ENCODE measurements at places on chromosomes 4 and X.
A peak's percentile ranks its signal among the peaks of the same experiment; 100 is the strongest.

GRCh38 chr4:189204616-189205015 lies 736.1 kb upstream of the FRG1 start:
- DNase-seq, result no peak

- peak; percentile 29 for DNase-seq
Measured at GRCh38 chrX:15854080-15854655, 445 bp downstream of the AP1S2 start.

DNA sequence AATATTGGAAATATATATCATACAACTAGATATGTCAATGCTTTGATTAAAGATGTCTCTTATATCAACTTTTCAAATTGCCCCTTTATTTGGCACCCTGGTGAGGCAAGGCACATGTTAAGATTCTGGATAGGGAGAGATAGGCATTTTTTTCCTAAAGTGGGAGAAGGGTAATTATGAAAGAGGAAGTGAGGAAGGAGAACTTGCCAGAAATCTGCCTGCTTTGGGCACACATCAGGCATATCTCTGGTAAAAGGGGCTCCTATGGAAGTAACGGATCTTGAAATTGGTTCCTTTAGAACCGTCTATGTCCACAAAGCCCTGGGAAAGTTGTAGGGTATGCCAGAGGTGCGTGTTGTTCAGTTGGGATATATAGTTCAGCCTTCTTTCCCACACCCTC lies 5.7 kb downstream of the IL15 start:
- no peak for DNase-seq

- peak; percentile 15 for DNase-seq
Measured at GRCh38 chr4:4555916-4556315, 14.1 kb upstream of the STX18 start.

DNA sequence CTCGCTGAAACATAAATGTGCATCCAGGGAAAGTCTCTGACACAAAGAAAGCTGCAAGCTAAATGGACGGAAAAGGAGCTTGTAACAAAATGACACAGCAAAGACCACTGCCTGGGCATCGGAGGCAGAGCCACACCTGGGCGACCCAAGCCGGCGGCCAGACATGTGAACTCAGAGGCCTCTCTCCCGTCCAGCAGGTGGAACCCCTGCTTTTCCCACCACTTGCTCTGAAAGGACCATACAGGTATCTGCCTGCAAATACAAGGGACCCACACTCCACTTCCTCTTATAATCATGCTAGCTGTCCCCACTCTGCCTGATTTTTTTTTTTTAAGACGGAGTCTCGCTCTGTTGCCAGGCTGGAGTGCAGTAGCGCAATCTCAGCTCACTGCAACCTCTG lies 12.0 kb downstream of the CPLX1 start:
- no peak for DNase-seq

DNA sequence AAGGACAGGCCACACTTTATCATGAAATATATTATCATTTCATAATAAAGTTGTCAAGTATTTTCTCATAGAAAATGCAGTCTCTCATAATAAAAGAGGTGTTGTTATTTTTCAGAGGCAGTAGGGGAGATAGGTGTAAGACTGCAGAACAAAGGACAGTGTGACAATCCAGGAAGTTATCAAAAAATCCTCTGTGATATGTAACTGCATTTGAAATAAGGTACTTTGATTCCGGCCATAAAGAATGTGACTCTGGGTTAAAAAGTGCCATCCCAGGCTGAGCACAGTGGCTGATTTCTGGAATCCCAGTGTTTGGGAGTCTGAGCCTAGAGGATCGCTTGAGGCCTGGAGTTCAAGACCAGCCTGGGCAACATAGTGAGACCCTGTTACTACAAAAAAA lies 37.6 kb upstream of the TMPRSS11B start:
- DNase-seq, result no peak

- no peak for DNase-seq
Measured at GRCh38 chrX:133523526-133523925, 108.2 kb upstream of the GPC4 start.

DNA sequence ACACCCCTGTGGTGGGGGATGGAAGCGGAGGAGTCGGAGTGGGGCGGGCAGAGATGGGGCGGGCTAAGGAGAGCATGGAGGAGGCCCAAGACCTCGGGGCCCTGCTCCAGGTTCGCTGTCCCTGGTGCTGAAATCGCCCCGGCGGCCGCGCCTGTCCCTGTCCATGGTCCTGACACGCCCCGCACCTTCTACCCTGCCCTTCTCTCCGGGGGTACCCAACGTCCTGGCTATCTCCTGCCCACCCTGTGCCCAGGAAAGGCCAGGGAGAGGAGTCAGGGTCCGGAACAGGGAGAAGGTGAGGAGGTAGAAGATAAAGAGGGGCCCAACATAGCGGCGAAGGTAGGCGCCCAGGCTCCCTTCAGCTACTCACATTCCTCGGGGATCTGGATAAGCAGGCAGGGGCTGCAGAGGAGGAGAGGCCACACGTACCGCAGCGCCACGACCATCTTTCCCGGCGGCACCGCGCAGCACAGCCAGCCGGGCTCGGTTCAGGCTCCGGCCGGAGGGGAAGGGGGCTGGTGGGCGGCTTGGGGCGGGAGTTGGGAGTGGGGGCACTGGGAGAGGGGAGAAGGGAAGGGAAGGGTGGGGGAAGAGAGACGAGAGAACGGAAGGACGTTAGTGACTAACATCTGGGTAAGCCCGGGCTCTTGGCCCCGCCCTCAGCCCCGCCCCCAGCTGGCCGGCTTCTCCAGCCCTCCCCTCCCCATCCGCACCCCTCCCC lies 10.4 kb downstream of the L1CAM start:
- peak; percentile 35 for DNase-seq

GRCh38 chr4:2686379-2687265 lies 69.5 kb downstream of the TNIP2 start:
- DNase-seq, result no peak

DNA sequence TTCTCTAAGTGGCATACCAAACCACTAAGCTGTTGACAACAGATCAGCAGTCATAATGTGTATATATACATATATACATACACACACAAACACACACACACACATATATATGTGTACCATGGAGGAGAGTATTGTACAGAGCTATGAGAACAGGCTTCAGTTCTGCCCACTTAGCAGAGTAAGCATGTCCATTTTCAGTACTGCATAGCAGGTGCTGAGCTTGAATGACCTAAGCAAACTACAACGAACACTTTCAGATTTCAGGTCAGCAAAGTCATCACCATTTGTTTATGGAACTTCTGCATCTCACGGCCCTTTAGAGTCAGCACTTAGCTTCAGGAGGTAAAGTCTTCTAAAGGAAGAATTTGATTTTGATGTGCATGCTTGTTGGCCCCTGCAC lies 735.8 kb upstream of the ATOH1 start:
- DNase-seq, result no peak

GRCh38 chr4:169620880-169621248 lies 486 bp downstream of the CLCN3 start:
- DNase-seq, result no peak

DNA sequence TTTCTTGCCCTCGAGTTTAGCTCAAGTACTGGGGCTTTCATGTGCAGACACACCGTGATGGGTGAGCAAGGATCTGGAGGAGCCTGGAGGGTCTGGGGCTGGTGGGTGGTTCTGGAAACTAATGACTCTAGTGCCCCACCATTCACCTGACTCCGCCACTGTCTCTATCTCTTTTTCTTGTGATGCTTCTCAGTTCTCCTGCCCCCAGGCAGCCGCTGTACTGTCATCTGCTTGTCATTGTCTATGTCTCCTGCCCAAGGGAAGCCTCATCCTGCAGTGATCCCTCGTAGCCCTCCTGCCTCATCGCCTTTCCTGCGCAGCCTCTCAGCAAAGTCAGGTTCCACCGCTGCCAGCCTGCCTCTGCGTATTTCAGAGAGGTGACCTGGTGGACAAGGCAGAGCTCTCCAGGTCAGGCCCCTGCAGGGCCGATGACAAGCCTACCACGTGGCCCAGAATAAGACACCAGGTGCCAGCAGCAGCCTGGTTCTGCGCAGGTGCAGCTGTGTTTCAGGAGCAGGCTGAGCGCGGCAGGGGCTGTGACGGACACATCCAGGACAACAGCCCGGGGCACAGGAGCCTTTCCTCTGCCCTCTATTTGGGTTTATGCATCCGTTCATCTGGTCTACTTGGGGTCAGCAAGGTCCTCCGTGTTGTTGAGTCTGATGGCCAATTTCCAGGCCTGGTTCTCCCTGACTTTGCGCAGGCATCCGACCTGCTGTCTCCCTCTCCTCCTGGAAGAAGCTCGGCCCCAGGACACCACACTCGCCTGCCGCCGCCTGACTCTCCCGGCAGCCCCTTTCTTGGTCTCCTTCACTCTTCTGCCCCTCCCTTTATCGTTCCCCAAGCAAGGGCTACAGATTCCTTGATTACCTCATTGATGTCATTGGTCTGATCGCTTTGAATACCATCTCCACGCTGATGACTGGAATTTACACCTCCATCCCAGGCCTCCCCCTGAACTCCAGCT lies 30.9 kb upstream of the CDKN2AIP start:
- DNase-seq, result no peak

- DNase-seq, result no peak
Measured at GRCh38 chrX:150767475-150768131, 74.4 kb downstream of the MTMR1 start.

DNA sequence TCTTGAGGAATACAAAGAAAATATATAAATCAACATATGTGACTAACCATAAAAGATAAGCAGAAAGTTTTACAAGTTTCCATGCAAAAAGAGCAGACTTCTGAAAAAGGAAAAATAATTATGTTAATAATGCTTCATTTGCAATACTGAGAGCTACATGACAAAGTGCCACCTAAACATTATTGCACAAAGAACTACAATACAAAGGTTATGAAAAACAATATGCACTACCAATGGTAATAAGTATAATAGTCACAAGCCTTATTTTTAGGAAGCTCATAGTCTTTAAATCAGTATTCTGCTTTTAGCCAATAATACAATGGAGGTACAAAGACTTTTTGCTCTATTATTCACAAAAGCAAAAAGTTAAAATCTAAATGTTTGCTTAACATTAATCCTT lies 411.2 kb downstream of the TLL1 start:
- DNase-seq, result no peak

DNA sequence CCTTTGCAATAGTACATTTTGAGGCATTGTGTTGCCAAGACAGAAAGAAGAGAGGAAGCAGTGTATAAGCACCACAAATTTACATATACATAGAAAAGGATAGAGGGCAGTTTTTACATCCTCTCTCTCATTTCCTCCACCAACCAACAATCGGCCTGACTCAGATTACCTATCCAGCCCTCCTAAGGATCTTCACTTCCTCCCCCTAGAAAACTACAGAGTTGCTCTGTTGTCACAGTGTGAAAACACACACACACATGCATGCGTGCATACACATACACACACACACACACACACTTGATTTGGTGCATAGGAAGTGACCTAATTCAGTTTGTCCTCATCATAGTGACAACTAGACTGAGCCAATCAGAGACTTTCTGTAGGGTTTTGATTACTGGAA lies 98.8 kb upstream of the SPRY1 start:
- DNase-seq, result no peak

DNA sequence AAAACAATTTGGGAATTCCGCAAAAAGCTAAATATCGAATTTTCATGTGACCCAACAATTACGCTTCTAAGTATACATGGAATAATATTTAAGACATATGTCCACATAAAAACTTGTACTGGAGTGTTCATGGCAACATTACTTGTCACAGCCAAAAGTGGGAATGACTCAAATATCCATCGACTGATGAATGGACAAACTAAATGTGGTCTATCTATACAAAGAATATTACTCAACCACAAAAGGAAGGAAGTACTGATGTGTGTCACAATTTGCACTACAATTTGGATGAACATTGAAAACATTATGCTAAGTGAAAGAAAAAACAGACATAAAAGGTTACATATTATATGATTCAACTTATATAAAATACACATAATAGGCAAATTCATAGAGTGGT lies 71.9 kb downstream of the AFF2 start:
- DNase-seq, result no peak

DNA sequence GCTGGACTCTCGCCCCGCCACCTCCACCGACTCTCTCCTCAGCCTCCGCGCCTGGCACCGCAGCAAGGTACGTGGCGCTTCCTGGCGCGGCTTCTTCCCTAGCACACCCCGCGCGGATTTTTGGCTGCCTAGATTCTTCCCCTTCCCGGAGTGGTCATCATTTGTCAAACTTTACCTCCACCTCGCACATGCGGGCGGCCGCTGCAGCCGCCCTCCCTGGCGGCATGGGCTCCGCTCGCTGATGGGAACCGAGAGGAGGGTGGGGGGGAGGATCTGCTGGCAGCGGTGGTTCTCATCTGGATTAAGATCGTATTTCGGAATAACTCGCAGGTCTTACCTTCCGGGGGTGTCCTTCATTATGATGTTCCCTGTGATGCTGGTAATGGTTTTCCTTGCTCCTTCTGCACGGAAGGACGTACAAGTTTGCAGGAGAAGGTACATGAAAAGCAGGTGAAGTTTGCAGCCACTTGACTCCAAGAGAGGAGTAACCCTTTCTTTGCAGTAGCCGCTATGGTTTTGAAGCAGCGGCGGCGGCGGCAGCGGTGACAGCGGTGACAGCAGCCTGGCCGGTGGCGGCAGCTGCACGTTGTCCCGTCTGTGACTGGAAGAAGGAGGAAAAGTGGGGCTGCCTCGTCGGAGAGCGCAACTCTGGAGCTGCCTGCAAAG lies 2183.9 kb upstream of the TENM3 start:
- no peak for DNase-seq

- no peak for DNase-seq
Measured at GRCh38 chrX:143945171-143945570, 61.3 kb downstream of the UBE2NL start.

DNA sequence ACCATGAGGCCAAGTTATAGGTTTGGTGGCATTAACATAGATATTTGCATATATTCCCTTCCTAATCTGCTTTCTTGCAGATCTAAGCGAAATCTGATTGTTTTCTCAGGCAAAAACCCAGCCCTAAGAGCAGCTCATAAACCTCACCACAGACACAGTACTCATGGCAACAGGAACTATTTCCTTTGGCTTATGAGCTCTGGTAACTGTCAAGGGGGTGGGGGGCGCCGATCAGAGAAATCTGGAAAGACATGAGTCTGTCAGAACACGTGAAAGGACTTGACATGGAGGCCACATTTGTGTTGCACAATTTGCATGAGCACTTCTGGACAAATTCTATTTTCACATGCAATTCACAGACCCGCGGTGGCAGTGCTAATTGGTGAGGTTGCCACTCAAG lies 83.7 kb downstream of the MGST2 start:
- no peak for DNase-seq

- DNase-seq, result peak; percentile 13
Measured at GRCh38 chr4:116603096-116603495, 482.3 kb downstream of the TRAM1L1 start.
